ENCODE measurements at places on chromosomes 5 and 9.

DNA sequence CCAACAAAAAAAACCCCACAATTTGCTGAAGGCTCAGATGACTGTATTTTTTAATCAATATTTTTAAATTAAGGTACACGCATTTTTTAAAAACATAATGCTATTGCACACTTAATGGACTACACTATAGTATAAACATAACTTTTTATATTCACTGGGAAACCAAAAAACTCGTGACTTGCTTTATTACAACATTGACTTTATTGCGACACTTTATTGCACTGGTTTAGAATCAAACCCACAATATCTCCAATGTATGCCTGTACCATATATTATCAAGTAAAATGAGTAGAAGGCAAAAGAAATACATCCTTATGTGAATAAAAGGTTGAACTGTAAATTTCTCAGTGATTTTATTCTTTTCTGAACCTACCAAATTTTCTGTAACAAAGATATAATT lies 53.7 kb downstream of the RICTOR start:
- no peak for DNase-seq

DNA sequence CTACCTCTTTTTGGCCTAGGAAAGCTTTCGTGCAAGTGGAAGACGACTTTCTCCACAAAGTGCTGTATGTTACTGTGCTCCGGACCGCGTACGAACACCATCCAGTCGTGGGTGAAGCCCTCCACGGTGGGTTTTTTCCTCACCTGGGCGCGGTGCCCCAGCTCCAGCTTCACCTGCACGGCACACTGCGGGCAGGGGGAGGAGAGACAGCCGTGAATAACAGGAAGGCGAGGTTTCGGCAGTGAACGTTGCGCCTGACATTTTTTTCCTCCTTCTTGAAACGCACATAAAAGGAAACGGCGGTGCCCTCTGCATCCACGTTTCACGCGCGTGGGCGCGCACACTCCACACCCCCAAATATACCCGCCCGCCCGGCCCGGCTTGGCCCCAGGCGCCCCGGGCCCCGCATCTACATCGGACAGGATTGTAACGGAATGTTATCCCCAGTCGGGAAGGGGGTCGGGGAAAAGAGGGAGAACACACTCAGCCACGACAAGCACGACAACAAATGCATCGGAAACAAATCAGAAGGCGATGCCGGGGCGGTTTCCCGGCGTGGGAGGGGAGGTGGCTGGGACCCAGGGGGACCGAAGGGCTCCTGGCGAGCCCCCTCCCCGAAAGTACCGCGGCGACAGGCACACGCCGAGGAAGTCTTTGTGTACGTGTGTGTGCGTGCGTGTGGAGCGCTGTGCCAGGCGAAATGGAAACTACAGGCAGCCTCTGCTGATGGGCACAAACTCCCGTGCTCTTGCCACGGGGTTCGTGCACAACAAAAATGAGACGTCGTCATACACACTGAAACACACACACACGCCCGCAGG lies 1.4 kb downstream of the MLLT3 start:
- no peak for DNase-seq

GRCh38 chr5:73274881-73275663 lies 102.1 kb downstream of the TMEM174 start:
- no peak for DNase-seq

DNA sequence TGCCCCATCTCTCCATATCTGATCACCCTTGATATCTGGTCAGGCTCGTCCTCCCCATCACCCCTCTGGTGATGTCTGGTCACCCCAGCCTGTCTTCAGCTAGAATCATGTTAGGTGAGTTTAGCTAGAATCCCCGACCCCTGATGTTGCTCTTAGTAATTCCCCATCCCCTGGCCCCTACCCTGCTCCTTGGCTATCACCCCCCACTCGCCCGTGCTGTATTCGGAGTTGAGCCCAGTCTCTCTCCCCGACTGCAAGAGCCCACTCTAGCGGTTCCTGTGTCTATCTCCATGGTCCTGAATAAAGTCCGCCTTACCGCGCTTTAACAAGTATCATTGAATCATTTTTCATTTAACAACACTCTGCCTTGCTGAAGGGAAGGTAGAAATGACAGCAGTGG lies 33.7 kb downstream of the ADAMTS2 start:
- DNase-seq, result no peak

DNA sequence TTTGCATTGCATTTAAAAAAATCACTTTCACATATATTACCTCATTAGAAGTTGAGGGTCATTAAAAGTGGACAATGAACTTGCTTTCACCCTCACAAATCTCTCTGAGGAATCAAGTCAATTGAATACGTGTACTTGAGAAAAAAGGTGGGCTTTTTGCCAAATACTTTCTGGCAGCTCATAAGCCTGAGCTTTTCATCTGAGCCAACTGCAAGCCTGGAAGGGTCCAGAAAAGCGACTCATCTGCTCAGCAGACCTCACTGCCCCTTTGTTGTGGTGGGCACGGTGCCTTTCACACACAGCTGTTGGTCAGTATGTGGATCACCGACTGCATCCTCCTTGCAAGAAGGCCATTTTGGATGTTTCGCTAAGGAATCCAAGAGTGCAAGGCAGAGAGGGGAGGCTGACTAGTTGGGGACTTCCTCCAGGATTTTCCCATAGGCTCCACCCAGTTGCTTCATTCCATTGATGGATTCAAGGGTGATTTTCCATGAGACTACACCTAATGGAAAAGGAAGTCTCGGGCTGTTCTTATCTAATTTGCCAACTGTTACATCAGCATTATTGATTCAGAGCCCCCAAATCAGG lies 564.7 kb downstream of the PDE4D start:
- peak; percentile 79 for DNase-seq

DNA sequence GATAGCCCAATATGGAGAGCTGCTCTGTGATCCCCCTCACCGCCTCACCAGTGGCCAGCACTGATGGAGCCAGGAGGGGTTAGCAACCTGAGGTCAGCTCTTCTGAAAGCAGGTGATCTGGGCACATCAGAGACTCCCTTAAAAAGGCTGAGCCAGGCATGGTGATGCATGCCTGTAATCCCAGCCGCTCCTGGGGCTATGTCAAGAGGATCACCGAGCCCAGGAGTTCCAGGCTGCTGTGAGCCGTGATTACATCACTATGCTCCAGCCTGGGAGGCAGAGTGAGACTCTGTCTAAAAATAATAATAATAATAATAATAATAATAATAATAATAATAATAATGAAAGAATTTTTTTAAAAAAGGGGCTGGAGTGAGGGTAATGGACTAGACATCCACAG lies 66.6 kb upstream of the HRH2 start:
- no peak for DNase-seq

GRCh38 chr9:99964336-99964735 lies 57.9 kb downstream of the STX17 start:
- peak; percentile 5 for DNase-seq

- no peak for DNase-seq
Observed at GRCh38 chr9:127143920-127144465, 21.6 kb upstream of the ANGPTL2 start.

- DNase-seq, result no peak
Observed at GRCh38 chr5:107282061-107282460, 388.7 kb downstream of the EFNA5 start.

DNA sequence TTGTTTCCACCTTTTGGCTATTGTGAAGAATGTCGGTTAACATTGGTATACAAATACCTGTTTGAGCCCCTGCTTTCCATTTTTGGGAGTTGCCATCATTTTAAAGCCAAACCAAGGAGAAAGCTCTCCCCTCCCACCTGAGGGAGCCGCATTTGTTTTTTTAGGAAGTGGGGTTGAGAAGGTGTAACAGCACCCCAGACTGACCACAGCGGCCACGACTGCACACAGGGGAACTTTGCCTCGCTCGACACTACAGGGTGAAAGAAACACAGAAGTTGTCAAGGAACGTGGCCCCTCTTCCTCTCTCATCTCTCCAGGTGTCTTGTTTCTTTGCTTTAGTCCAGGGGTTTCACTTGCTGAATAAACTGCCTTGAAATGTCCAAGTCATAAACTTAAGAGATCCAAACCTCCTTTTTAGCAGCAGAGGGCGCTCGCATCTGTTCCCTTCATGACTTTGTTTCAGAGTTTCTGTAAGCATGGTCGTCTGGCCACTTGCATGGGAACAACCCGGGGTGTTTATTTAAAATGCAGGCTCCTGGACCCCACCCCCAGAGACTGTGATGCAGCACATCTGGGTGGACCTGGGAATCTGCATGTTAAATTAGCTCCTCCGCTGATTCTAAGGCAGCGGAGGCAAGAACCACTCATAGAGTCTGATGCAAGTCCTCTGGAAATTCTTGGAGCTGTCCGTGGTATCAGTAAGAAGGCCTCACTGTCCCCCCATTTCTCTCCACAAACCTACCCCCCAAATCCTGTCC lies 2.1 kb upstream of the TTLL11 start:
- no peak for DNase-seq

DNA sequence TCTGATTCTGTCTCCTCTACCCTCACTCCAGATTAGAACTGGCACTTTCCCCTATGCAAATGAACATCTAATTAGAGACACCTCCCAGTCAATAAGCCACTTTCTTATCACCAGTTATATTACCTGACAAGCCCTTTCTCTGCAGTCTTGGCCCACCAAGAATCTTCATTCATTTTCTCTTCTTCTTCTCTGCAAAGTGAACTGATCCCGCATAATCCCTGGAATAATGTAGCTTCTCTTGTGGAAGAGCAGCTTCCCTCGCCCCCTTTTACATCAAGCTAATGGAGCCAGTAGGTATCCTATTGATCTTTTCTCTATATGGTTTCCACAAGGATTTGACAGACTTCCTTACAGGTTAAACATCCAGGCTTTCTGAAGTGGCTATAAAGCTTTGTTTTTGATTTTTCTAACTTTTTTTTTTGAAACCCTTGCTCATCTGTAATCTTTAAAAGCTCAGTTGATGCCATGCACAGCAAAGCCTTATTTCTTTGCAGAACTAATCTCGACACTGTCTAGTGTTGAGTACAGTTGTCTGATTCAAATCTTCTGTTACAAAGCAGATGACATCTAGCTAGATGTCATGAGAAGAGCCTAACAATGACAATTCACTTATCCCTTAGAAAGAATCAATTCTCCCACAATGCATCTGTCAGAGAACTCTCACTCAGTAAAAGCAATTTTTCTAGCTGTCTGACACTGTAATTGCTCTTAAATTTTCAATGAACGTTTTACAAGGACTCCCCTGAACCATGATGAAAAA lies 281.4 kb downstream of the ISL1 start:
- DNase-seq, result no peak

GRCh38 chr9:106783121-106783520 lies 79.8 kb upstream of the ZNF462 start:
- no peak for DNase-seq

GRCh38 chr5:38776149-38776896 lies 69.5 kb upstream of the OSMR start:
- DNase-seq, result no peak

DNA sequence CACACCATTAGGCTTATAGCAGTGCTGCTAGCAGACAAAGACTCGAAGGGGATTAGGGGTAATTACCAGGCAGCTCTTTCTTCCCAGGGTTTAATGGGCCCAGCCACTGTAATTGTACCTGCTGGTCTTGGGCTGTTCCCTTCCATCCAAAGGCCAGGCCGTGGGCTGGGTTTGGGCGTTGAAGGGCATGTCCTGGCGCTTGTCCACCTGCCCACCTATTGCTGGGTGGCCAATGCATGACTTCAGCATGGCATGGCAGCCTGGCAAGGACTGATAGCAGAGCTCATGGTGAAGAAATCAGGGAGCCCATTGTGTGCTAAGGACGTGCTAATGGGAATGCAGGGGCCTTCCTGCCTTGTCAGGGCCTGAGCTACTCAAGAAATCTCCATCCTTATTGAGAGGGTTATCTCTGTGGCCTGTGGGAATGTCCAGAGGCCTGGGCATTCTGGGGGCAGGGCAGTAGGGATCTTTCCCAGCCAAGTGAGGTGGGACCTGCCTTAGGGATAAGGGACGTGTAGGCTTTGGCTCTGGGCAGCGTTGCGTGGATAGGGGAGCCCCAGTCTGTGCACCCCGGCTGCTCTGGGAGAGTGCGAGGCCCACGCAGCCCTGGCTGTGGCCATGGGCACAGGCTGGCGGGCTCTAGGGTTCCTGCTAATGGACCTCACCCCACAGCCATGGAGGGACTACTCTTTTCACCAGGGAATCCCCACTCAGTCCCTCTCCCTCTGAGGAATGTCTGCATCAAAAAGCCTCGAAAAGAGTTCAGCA lies 116.1 kb upstream of the PITX1 start:
- DNase-seq, result no peak

DNA sequence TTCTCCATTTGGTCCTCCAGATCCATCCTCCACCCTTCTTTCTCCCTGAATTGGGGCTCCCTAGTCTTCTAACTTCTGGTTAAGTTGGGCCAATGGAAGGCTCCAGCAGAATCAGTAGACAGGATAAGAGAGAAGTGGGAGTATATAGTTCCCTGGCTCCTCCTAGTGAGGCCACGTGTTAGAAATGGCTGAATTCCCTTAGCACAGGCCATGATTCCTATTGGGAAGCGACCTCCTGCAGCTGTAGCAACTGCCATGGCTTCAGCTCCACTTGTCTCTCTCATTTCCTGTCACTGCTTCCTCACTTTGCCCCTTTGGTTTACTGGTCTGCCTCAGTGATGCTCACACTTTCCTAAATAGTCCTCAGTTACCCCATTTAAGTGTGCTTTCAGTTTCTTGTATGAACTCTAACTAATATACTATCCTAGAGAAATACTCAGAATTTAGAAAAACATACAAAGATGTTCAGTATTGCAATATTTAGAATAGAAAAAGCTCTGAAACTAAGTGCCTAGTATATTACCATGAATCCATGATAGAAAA lies 104.8 kb upstream of the SMARCA2 start:
- no peak for DNase-seq

All from skeletal muscle cell (primary cell).